T-helper 17 cell (primary cell): ENCODE measurements at places on chromosomes 4 and X.

- DNase-seq = no peak
- peaks cover 4% of the 10 kb centered on the region for H3K36me3 ChIP-seq
- peaks cover 3% of the 10 kb centered on the region for H3K4me1 ChIP-seq
- no peak overlapping the region for H3K4me3 ChIP-seq
Observed at GRCh38 chrX:76195579-76195978, 22.7 kb downstream of the PBDC1 start.

DNA sequence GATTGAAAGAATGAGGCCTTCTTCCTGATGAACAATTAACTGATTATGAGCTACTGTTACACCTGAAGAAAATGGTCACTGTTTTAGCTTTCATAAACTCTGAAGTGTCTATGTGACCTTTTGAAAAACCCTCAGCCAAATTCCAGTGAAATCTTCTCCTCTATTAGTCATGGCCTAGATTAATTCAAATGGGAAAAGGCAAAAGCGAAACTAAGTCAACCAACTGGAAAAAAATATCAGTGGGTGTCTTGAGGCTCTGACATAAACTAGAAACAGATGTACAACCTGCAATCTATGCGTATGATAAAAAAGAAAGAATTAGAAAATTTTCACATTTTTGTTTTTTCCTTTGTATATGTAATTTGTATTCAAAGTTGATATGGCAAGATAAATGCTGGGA, 169.4 kb upstream of the BANK1 start:
- H3K27me3 ChIP-seq = peaks cover 12% of the 10 kb centered on the region
- DNase-seq = no peak
- no peak overlapping the region for H3K4me3 ChIP-seq
- H3K36me3 ChIP-seq = peaks cover 2% of the 10 kb centered on the region

DNA sequence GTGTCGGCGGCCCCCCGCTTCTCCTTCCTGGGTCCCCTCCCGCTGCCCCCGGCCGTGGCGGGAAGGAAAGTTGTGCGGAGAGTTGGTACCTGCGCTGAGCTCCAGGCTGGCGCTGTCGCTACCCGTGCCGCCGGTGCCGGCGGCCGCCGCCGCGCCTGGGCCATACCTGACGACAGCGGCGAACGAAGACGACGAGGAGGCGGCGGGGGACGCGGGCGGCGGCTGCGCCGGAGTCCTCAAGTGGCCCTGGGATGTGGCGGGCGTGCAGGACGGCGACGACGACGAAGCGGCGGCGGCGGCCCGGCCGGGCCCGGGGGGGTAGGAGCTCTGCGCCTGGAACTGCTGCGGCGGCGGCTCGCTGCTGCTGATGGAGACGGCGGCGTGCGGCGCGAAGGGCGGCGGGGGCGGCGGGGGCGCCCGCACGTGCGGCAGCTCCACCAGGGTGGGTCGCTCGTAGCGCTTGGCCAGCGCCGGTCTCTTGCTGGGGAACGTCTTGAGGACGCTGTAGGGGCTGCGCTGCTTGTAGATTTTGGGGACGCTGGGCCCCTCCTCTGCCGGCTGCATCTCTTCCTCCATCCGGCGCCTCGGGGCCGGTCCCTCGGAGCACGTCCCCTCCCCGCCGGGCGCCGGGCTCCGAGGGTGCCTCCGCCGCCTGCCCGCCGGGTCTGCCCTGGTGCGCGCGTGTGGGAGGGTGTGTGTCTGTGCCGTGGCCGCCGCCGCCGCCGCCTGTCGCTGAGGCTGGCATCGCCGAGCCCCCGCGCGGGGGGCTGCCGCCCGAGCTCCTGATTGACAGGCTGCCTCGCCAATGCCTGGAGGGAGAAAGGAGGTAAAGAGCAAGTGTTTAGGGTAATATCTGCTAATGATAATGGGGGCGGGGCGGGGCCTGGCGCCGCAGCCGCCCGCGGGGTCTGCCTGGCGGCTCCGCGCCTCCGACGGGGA, 618 bp downstream of the BEND4 start:
- H3K36me3 ChIP-seq = peaks cover 8% of the 10 kb centered on the region
- H3K4me3 ChIP-seq = peak overlapping the region; percentile 85
- H3K27me3 ChIP-seq = peaks cover 52% of the 10 kb centered on the region
- peaks cover 9% of the 10 kb centered on the region for H3K4me1 ChIP-seq

DNA sequence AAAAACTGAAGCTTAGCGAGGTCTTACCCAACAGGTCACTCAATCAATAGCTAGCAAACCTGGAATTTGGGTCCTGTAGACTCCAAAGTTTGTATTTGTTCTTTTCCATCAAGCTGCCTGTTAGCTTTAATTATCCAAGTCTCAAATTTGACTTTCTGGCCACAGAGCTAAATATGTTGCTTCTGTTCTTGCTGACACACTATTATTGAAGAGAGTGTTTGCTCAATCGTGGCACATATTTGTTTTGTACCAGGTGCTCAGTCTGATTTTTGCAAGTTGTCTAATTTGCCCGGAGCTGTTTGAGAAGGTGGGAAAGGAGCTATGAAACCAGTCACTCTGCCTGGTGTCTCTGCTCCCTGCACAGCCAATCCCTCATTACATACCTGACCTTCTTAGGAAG, 41.7 kb upstream of the FRMD7 start:
- H3K4me1 ChIP-seq = no peaks in the 10 kb centered on the region
- no peaks in the 10 kb centered on the region for H3K36me3 ChIP-seq
- peaks cover 6% of the 10 kb centered on the region for H3K27me3 ChIP-seq
- H3K27ac ChIP-seq = no peak overlapping the region

GRCh38 chr4:153785910-153786721, 2.8 kb downstream of the SFRP2 start:
- DNase-seq = no peak
- H3K4me3 ChIP-seq = no peak overlapping the region
- H3K36me3 ChIP-seq = peaks cover 9% of the 10 kb centered on the region
- no peak overlapping the region for H3K27ac ChIP-seq
- H3K27me3 ChIP-seq = peaks cover 84% of the 10 kb centered on the region

GRCh38 chrX:136165406-136165805, 18.1 kb downstream of the FHL1 start:
- no peak overlapping the region for H3K4me3 ChIP-seq
- H3K36me3 ChIP-seq = no peaks in the 10 kb centered on the region
- H3K27me3 ChIP-seq = no peaks in the 10 kb centered on the region
- peaks cover 6% of the 10 kb centered on the region for H3K4me1 ChIP-seq
- no peak for DNase-seq

GRCh38 chr4:36747277-36748129, 466.1 kb downstream of the DTHD1 start:
- no peaks in the 10 kb centered on the region for H3K4me1 ChIP-seq
- no peak overlapping the region for H3K4me3 ChIP-seq
- no peak overlapping the region for H3K27ac ChIP-seq
- no peak for DNase-seq

GRCh38 chr4:102246416-102246815, 98.9 kb downstream of the SLC39A8 start:
- H3K27ac ChIP-seq = no peak overlapping the region
- DNase-seq = no peak
- H3K27me3 ChIP-seq = no peaks in the 10 kb centered on the region
- no peaks in the 10 kb centered on the region for H3K36me3 ChIP-seq
- no peaks in the 10 kb centered on the region for H3K4me1 ChIP-seq

DNA sequence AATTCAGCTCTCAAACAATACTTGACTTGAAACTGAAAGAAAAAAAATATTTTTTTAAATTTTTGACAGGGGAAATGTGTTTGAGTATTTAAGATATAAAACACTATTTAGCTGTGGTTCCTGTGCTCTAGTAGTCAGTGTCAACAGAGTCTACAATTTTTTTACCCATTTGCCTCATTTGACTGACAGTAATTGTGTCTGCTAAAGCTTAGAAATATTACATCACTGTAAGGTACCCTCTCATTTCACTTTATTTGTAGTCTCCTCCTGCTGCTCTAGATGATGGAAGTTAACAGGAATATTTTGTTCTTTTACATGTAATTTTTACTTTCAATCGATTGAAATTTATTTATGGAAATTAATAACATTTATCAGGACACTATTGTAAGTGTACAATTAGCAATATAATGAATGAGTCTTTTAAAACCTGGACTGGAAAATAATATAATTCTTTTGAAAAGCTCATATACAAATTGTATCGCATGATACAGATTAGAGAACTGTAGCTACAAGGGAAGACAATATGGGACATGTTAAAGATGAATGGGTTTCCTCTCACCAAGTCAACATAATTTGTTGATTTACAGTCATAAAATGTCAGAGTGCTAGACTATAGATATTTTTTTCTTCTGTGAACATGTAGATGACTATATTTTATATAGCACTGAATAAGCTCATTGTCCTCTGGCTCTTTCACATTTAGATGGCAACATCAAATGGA, 1186.5 kb upstream of the ADGRL3 start:
- H3K4me1 ChIP-seq = no peaks in the 10 kb centered on the region
- H3K4me3 ChIP-seq = no peak overlapping the region
- no peak overlapping the region for H3K27ac ChIP-seq
- no peak for DNase-seq

GRCh38 chrX:20132666-20133065, 9.0 kb downstream of the EIF1AX start:
- peaks cover 9% of the 10 kb centered on the region for H3K4me1 ChIP-seq
- no peak for DNase-seq
- H3K4me3 ChIP-seq = no peak overlapping the region
- H3K27me3 ChIP-seq = no peaks in the 10 kb centered on the region
- H3K27ac ChIP-seq = no peak overlapping the region
- no peaks in the 10 kb centered on the region for H3K36me3 ChIP-seq

DNA sequence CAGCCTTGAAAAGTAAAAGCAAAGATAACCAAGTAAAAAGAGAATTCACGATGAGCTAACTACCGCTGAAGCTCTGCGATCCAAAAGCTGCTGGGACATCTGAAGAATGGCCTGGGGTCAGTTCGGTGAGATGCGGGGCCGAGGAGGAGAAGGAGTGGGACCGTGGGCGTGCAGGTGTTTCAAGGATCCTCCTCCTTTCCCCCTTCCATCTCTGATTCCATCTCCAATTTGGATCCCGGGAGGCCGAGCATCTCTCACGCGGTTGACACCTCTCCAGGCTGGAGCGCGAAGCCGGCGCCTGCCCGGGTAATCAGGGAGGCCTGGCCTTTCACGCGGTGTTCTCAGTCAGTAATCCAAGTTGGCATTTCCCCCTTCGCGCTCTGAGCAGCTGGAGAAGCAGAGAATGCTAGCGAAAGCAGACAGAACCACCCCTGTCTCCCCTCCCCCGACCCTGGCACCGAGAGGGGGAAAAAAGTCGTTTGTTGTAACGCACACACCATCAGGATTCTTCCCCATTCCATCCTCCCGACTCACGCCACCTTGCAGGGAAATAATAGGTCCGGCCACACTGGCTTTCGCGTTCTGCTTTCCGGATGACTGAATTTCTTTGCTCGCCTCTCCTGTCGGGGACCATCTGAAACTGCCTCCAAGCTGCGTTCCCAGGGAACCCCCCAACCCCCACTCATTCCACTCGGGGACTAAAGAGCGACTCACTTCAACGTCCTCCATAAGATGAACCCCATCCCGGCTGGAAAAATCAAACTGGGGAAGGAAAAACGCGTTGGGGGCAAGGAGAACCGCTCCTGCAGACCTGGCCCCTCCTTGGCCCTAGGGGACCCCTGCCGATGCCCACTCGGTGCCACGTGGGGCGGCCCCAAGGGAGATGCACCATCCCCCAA, 6.5 kb downstream of the NEUROG2 start:
- H3K27me3 ChIP-seq = peaks cover 86% of the 10 kb centered on the region
- peaks cover 23% of the 10 kb centered on the region for H3K4me1 ChIP-seq
- peaks cover 4% of the 10 kb centered on the region for H3K36me3 ChIP-seq
- H3K27ac ChIP-seq = no peak overlapping the region

DNA sequence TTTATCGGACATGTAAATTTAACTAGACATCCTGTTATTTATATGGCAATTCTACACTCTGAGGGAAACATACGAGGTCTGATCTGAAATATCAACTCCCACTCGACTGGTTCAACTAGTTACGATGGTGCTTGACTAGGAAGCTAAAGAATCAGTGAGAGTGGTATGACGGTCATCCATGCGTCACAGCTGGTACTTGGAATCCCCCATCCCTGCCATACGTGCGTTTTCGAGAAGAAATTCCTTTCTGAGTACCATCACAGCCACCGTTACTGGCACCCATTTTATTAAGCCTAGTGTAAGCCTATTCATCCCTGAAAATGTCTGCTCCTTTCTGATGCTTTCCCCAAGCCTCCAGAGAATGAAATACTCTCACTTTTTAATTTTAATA, 695 bp upstream of the PIGA start:
- no peaks in the 10 kb centered on the region for H3K36me3 ChIP-seq
- H3K4me3 ChIP-seq = peak overlapping the region; percentile 92
- peaks cover 12% of the 10 kb centered on the region for H3K27me3 ChIP-seq
- peaks cover 16% of the 10 kb centered on the region for H3K4me1 ChIP-seq

- H3K4me3 ChIP-seq = no peak overlapping the region
- H3K27me3 ChIP-seq = peaks cover 58% of the 10 kb centered on the region
- no peaks in the 10 kb centered on the region for H3K4me1 ChIP-seq
- H3K27ac ChIP-seq = no peak overlapping the region
- DNase-seq = no peak
Observed at GRCh38 chr4:48976041-48976440, 10.0 kb upstream of the CWH43 start.

- no peaks in the 10 kb centered on the region for H3K27me3 ChIP-seq
- H3K4me3 ChIP-seq = no peak overlapping the region
- H3K27ac ChIP-seq = no peak overlapping the region
Observed at GRCh38 chr4:95050980-95051701, 293.4 kb downstream of the BMPR1B start.

- DNase-seq = no peak
- H3K27ac ChIP-seq = no peak overlapping the region
- peaks cover 5% of the 10 kb centered on the region for H3K36me3 ChIP-seq
- peak overlapping the region; percentile 59 for H3K4me3 ChIP-seq
- H3K27me3 ChIP-seq = peaks cover 37% of the 10 kb centered on the region
Observed at GRCh38 chr4:118033148-118034052, 886 bp upstream of the NDST3 start.

GRCh38 chr4:53105313-53105712, 243.2 kb downstream of the RASL11B start:
- H3K36me3 ChIP-seq = peaks cover 4% of the 10 kb centered on the region
- peaks cover 2% of the 10 kb centered on the region for H3K4me1 ChIP-seq
- no peak overlapping the region for H3K4me3 ChIP-seq
- no peak overlapping the region for H3K27ac ChIP-seq

- H3K36me3 ChIP-seq = peaks cover 9% of the 10 kb centered on the region
- H3K27me3 ChIP-seq = no peaks in the 10 kb centered on the region
- peaks cover 24% of the 10 kb centered on the region for H3K4me1 ChIP-seq
- DNase-seq = peak; percentile 27
Observed at GRCh38 chrX:49001521-49002090, 458 bp downstream of the GRIPAP1 start.
